ENCODE measurements at places on chromosomes 13 and 19. TPM values are rescaled to one million over a fixed set of nuclear protein-coding genes. Genes with fewer than 3 reads are reported as not detected.
A peak's percentile ranks its signal among the peaks of the same experiment; 100 is the strongest.

GRCh38 chr13:113821847-113822246 is 42.0 kb downstream of the GAS6 start:
- no peak for DNase-seq

DNA sequence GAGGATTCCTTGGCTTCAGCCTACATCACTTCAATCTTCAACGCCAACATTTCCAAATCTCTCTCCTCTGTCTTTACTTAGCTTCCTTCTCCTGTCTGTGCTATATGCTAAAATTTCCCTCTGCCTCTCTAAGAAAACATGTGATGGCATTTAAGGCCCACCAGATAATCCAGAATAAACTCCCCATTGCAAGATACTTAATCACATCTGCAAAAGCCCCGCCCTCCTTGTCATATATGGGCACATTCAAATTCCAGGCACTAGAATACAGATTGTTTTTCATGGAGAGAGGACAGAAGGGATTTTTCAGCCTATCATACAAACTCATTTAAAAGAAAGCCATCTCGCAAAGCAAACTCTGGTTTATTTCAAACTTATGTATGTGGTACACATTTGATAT is 16.2 kb downstream of the ARGLU1 start:
- DNase-seq: no peak

DNA sequence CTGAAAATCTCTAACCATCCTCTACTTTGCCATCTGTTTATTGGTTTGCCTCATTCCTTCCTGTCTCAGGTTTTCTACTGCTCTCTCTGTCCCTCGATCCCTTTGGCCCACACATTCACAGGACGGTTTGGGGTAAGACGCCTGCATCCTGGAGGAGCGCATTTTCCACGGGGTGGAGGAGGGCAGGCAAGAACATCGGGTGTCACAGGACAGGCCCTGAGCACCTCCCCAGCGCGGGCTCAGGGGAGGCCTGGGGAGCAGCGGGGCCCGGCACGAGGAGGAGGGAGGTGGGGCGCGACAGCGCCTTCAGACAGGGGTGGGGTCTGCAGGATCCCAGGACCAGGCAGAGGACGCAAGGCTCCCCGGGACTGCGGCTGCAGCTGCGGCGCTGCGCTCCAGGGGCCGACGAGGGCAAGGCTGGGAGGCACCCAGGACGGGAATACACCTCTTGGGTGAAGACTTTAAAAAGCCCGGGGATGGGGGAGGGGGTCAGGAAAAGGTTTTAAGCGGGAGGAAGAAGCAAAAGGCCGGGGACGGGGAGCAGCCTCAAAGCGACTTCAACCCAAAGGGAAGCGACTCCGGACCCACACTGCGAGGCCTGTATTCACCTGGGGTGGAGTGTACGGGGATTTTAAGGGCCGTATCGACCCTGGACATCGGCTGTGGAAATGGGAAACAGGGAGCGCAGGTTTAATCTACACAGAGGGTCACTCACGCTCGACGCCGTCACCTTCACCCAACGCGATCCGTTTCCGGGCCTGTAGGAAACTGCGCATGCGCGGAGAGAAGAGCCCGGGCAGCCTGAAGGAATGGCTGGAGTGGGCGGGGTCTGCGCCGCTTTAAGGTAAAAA is at the start of gene ZNF415:
Gene ZNF415 (minus strand): TSS at position 770 of the 851 bp plus-strand sequence. CDS start 10,234 bp downstream, outside the sequence.
- DNase-seq: peak; percentile 46

DNA sequence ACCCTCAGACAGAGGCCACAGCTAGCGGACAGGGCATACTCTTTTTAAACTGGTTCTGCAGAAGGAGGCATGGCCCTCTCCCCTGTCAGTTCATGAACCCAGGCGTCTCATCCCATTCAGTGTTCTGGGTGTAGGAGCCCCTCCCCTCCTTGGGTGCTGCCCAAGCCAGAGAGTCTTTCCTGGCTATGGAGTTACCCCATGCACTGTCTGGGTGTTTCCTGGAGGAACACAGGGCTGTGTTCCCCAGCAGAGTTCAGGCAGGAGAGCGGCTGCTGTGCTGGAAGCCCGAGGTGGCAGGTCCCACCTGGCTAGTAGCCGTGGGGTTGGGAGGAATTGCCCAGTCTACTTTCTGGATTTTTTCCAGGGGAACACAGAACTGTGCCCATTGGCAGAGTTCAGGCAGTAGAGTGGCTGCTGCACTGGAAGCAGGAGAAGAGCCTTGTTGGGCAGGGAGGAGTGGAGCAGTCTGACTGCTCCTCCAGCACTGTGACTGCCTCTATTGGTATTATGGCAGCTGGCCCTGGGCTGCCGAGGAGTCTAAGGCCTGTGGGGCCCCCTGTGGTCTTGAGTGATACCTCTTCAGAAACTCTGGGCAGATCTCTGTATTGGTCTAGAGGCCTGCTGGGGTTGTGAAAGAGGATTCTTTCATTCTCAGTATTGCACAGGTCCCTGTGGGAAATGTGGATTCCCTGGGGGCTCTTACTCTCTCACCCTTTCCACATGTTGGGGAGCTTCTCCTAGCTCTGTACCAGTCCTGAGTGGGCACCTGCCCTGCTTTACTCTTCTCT is 168.3 kb downstream of the PCDH20 start:
- DNase-seq: no peak

DNA sequence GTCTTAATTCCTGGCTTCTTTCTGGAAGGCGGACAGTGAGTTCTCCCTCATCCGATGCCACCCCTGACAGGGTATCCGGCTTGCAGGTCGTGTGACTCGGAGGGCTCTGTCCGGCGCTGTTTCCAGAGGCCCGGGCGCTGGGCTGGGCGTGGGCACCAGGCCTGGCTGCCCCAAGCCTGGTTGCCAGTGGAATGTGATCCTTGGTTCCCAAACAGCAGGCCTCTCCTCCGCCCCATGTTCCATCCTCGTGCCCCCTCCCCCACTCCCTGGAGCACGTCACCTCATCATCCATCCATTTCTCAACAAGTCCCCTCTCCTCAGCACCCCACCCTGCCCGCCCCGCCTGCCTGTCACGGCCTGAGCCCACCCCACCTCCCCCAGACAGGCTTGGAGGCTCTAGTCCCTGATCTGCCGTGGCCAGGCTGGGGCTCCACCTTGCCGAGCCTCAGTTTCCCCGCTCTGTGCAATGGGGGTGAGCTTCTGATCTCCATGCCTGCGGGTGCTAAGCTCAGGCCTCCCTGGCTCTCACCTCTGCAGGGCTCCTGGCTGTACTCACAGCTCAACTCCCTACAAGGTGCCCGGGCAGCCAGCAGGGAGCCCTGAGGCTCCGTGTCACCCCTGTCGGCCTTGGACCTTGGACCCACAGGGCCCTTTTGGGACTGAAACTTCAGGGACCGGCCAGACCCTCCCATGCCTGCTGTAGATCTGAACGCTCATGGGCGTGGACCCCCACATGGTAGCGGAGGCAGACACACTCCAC is 2.3 kb downstream of the TBXA2R start:
- no peak for DNase-seq

- no peak for DNase-seq
These were observed 17.8 kb downstream of the KCTD15 start for GRCh38 chr19:33814181-33815165.

- no peak for DNase-seq
These were observed 23.3 kb upstream of the SPART start for GRCh38 chr13:36369268-36370107.

- no peak for DNase-seq
These were observed 809 bp downstream of the MISP start for GRCh38 chr19:751501-752341.

GRCh38 chr19:46840498-46840942 is 10.1 kb downstream of the AP2S1 start:
- DNase-seq: peak; percentile 60

DNA sequence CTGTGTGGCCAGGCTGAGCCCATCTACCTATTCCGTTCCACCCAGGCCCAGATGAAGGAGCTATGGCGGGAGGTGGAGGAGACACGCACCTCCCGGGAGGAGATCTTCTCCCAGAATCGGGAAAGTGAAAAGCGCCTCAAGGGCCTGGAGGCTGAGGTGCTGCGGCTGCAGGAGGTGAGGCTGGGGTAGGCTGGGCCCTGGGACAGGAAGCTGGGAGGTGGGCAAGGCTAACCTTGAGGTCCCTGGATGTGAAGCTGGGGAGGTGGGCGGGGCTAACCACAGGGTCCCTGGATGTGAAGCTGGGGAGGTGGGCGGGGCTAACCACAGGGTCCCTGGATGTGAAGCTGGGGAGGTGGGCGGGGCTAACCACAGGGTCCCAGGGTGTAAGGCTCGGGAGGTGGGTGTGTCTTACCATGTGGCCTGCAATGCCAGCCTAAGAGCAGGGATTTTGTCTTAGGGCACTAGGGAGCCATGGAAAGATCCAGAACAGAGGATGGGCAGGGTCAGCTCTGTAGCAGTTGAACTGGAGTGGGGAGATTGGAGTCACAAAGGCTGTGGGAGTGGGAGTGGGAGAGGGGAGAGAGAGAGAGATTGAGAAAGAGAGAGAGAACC is 36.9 kb downstream of the KCNC3 start:
- DNase-seq: no peak

GRCh38 chr13:100506600-100507422 is 81.8 kb downstream of the GGACT start:
- DNase-seq: peak; percentile 20

DNA sequence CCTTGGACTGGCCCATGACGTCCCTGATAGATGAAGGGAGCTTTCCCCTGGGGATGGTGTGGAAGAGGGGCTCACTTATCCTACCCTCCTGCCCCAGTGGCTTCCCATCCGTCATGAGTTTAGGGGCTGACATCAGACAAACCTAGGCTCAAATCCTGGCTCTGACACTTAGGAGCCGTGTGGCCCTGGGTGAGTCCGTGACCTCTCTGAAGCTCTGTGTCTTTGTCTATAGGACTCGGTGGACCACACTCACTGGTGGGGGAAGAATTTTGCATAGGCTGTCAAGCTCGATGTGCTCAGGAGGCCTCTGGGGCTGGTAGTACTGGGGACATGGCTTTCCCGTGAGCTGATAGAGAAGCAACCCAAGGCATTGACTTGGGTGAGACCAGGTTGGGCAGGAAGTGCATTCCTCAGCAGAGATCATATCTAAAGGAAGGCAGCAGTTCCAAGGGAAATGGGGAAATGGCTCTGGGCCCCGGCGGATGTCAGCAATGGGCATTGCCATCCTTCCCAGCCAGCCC is 17.4 kb upstream of the AP1M2 start:
- DNase-seq: no peak

DNA sequence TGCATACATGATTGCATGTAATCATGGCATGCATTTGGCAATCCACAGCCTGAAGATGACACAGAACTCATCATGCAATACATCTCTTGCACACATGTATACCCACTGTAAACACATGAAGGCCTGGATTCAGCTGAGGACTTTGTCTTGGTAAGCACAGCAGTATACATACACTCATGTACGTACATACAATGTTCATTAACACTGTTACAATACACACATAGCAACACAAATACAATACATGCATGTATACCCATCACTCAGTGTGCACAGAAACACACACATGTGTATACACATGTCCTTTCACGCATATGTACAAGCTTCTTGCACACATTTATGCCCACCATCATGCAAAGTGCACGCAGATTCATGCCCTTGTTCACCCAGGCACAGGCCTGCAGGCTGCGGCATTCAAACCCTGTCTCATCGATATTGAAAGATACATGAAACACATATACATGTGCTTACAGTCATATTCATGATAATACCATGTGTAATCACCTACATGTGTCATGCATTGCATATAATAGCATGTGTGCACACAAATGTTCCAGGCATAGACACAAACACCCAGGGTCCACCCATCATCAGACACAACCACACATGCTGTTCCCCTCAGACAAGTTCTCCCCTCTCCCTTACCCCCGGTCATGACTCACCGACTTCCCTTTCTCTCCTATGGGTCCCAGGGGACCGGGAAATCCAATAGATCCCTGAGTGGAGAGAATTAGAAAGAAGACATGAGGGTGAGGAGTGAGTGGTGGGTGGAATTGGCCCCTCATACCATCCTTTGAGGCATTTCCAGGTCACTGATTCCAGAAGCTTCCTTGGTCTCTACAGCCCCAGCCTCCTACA is 28.7 kb downstream of the COL5A3 start:
- no peak for DNase-seq

DNA sequence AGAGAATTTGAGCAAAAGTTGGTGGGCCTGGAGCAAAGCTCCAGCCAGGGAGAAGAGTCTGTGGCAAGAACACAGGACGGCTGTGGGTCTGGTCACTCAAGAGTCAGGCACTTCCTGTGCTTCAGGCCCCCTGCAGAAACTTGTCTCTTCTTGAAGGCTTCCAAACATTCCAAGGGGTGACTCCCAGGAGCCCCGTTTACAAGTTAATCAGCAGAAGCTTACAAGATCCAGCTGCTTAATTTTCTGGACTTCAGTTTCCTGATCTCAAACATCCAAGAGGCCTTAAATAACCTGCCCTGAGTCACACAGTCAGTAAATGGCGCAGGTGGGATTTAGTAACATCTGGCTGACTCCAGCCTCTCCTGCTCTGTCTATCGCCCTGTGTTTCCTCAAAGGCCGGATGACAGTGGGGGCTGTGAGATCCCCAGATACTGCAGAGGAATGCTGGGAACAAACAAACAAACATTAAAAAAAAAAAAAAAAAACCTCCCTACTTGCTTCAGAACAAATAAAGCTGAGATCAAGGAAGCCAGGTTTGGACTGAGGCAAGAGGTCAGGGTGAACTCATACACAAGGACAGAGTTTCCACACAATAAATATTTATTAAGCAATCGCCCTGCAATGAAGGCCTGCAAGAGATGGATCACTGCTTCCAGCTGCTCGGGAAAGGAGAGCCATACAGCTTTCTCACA is 175.4 kb upstream of the RFC3 start:
- no peak for DNase-seq

GRCh38 chr13:104975272-104975671 is 1560.2 kb downstream of the EFNB2 start:
- no peak for DNase-seq

GRCh38 chr19:31149441-31149941 is 199.7 kb downstream of the TSHZ3 start:
- no peak for DNase-seq

DNA sequence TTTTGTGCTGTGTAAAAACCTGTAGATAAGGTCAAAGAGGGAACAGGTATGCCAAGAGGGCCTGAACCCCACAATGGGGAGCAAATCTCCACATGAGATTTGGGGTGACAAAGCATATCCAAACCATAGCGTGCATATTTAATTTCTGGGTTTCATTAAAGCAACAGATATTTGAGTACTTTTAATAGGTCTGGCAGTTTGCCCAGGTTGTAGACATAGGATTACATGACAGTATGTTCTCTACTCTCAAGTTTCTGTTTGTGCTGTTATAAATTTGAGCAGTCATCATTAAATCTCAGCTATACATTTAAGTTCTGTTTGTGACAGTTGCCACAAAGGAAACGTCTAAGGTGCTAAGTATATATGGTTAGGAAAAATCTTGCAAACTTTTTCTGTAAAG is 236.4 kb downstream of the ATP8A2 start:
- DNase-seq: no peak

- no peak for DNase-seq
These were observed 300.7 kb downstream of the ZNF536 start for GRCh38 chr19:30672926-30673325.

PNMA8B gene
- total RNA-seq: 1.2 TPM

PABPC3 gene
- total RNA-seq: 1.2 TPM

TGFBR3L gene
- total RNA-seq: 0.93 TPM

PNMA8C gene
- not detected for total RNA-seq

TICAM1 gene
- total RNA-seq: 17.9 TPM

KIR3DL2 gene
- 0.47 TPM for total RNA-seq

SYT5 gene
- total RNA-seq: not detected

SYCN gene
- not detected for total RNA-seq

OR4F17 gene
- total RNA-seq: not detected

Data from CD4-positive, alpha-beta memory T cell (primary cell).